ENCODE measurements at places on chromosomes 13 and 19.

GRCh38 chr19:49441210-49441959 lies at the start of gene SLC17A7:
Gene SLC17A7 (minus strand): TSS chr19:49441527. CDS start chr19:49441379, 148 bp downstream.
- no peak for DNase-seq

DNA sequence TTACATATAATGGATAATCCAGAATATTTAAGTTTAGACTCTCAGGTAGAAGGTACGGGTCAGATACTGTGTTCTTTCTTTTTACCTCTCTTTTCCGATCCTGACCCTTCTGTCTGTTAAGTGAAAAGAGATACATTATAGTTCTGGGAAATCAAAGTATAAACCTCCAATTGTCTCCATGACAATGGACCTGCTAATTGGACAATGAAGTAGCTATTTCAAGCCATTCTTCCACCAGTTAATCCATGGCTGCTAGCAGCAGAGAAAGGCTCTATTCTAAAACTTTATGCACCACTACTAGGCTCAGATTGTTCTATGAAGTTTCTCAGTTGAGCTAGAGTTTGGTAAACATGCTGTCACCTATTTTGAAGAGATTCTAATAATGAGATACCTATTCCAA lies 8.3 kb upstream of the NBEA start:
- DNase-seq, result no peak

GRCh38 chr13:35741657-35742056 lies 265.2 kb upstream of the MAB21L1 start:
- no peak for DNase-seq

DNA sequence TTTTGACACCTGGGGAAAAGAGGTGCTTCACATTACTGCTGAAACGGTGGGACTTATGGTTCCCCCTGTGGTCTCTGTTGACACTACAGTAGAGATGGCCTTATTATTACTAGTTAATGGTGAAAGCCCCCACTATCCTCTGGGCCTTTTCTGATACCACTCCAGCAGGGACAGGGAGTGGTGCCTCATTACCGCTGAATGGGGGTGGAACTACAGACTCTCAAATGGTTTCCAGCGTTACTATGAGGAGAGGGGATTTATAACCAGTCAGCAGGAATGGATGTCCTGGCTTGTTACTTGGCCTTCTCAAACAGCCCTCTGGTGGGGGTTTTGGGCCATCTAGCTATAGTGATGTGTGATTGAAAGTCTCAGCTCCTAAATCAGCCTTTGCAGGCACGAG lies 96.7 kb upstream of the DIAPH3 start:
- no peak for DNase-seq

- no peak for DNase-seq
These were observed 15.1 kb upstream of the CEBPG start for GRCh38 chr19:33358408-33358807.

DNA sequence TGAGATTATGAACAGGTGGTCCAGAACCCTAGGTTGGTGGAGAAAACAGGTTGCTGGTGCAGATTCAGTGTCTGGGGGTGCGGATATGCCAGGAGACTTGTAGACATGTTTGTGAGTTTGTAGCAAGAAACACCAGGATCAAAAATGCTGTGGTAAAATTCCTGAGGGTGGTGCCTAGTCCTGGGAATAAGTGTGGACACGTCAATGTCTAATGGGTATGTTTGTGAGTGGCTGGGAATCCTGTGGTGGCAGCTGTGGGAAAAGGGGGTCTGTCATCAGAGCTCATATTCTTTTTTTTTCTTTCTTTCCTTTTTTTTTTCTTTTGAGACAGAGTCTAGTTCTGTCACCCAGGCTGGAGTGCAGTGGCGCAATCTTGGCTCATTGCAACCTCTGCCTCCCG lies 7.2 kb downstream of the ZNF708 start:
- DNase-seq, result no peak

DNA sequence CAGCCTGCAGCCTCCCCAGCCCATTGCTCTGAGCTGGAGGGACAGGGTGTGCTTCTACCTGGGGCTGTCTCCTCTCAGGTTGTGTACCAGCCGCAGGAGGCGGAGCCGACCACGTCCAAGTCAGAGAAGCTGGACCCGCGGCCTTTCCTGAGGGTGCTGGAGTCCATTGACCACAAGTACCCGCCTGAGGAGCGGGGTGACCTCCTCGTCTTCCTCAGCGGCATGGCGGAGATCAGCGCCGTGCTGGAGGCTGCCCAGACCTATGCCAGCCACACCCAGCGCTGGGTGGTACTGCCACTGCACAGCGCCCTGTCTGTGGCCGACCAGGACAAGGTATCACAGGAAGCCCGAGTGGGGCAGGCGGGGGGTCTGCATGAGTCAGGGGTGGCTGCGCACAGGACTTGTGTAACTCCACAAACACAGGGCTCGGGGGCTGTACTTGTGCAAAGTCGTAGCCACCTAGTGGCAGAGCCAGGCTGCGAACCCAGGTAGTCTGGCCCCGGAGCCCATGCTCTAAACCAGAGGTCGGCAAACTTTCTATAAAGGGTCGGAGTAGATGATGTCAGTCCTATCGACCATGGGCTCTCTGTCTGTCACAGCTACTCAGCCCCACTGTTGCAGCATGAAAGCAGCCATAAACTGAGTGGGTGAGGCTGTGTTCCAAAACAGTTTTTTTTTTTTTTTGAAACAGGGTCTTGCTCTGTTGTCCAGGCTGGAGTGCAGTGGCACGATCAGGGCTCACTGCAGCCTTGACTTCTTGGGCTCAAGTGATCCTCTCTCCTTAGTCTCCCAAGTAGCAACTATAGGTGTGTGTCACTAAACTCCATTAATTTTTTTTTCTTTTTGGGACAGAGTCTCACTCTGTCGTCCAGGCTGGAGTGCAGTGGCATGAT lies 8.9 kb downstream of the DHX34 start:
- DNase-seq, result no peak

DNA sequence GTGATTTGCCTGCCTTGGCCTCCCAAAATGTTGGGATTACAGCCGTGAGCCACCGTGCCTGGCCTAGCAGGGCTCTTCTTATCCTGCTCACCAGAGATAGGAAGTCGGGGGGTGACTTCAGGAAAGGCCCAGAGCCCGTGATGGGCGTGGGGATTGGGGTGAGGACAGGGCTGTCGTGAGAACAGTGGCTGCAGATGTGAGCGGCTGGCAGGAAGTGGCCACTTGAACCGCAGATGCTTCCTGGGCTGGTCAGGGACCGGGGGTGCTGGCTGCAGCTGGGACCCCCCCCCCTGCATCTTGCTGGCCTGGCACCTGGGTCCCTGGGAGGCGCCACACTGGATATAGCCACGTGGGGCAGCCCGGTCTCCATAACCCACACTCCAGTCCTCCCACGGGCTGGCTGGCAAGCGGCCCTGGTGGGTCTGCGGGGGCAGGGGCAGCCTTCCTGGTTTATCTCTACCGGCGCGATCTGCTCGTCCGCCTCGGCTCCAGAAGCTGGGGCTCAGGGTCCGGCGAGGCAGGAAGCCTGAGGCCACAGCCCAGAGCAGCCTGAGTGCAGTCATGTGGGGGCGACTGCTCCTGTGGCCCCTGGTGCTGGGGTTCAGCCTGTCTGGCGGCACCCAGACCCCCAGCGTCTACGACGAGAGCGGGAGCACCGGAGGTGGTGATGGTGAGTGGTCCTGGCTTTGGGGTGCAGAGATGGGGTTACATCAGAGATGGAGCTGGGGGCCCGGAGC lies at the start of gene F2RL3:
F2RL3 (plus strand) TSS at position 371 of the 737 bp plus-strand sequence; CDS start at position 562, 191 bp downstream.
- DNase-seq, result no peak

- DNase-seq, result no peak
These were observed 18.8 kb upstream of the GTF3A start for GRCh38 chr13:27405546-27406134.

- DNase-seq, result no peak
These were observed 501.3 kb downstream of the EFNB2 start for GRCh38 chr13:106034201-106034600.

Data from stimulated activated CD4-positive, alpha-beta T cell treated with anti-CD3 and anti-CD28 coated beads, Interleukin-1b, Interleukin-23, amount 100 ng/mL, for 1 hour (primary cell).